Hematopoietic multipotent progenitor cell treated with erythropoietin and hydrocortisone succinate and interleukin-3 and kit ligand, for 15 days (in vitro differentiated cells): ENCODE measurements at places on chromosomes 6 and 20.

DNA sequence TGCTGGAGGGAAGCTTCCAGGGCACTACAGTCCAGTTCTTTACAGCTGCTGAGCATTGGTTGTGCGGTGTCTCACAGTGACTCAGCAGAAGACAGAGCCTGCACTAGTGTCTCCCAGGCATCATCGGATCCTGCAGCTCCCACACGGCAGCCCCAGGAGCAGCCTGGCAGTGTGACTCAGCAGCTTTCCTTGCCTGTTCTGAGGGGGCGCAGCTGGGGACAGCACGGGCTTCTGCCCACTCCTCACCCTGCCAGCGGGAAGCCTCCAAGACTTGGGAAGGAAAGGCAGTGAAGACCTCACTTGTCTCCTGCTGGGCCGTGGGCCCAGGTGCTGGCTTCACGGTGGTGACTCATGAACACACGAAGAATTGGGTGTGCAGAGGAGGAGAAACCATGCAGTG, 165.4 kb downstream of the SYNDIG1 start:
- peak; percentile 5 for DNase-seq

- DNase-seq, result no peak
Observed at GRCh38 chr6:13400772-13401171, 72.4 kb upstream of the TBC1D7 start.

- DNase-seq, result no peak
Observed at GRCh38 chr6:108029226-108029921, 45.2 kb downstream of the OSTM1 start.

GRCh38 chr20:48689388-48689787, 138.4 kb downstream of the PREX1 start:
- DNase-seq, result no peak

DNA sequence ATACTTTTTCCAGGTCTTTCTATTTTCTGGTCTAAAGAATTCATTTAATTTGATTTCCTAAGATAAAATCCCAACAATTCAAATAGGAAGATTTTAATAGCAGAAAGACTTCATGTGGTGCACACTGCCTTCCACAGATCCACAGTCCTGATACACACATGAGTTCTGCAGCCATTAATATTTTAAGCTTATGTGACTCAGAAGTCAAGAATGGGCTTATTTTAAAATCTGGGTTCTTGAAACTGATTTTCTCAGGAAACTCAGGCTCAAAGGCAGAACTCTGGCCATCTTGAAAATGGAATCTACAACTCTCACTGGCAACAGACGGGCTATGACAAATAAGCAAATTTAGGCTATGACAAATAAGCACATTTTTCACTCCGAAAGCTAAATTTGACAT, 88.2 kb downstream of the COL12A1 start:
- no peak for DNase-seq
